ENCODE measurements at places on chromosomes 5 and 9.

- no peak for DNase-seq
Measured at GRCh38 chr5:36530215-36530614, 76.2 kb upstream of the SLC1A3 start.

- no peak for DNase-seq
Measured at GRCh38 chr9:81132796-81133195, 556.6 kb downstream of the TLE1 start.

DNA sequence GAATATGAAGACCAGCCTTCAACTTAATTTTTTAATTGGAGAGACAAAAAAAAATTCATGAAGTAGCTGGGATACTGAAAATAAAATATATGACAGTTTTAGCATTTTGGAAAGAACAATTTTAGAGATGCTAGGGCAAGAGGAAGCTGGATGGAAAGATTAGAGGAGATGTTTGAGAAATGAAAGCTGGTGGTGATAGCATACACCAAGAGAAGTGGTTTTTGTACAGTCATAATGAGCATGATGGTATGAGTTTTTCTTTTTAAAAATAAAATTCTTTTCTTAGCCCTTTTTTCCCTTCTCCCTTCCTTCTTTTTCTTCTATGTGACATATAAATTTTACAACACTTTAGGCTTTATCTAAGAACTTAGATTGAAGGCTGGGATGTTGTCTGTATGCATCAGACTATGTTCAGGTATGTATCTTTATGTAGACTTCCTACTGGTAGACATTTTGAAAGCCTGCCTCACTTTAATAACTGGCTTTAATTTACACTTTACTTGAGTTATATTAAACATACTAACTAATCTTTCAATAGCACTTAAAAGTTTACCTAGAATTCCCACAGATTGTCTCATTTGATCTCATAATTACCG, 522.5 kb downstream of the TLE4 start:
- DNase-seq = no peak

DNA sequence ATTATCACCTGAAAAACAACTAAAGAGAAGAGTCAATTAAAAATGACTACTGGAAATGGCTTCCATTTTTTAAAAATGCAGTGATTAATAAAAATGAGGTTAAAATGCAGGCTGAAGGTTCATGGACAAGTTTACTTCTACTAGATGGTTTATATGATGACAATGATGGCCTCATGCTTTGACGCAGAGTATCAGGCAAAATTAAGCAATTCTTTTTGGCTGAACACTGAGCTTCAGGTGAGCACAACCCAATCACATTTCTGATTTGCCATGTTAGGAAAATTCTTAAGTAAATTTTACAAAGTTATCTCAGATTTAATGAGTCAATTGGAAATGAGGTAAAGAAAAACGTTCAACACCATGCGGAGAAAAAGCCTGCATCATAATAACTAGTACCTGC, 22.3 kb downstream of the DMGDH start:
- no peak for DNase-seq

DNA sequence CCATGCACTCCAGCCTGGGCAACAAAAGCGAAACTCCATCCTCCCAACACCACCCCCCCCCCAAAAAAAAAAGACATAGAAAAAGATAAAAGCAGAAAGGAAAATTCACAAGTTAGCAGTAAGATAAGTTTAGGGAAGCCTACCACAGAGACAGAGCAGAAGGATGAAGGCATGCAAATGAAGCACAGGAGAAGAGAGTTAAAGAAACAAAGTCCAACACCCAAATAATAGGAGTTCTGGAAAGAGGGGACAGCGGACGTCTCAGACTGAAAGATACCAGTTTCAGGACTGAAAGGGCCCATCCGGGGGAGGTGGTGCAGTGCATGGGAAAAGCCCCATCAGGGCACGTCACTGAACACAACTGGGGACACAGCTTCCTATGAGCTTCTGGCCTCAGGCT, 54.3 kb downstream of the OTULIN start:
- DNase-seq = no peak
